ENCODE measurements at places on chromosomes 1 and 21. TPM values are rescaled to one million over a fixed set of nuclear protein-coding genes. Genes with fewer than 3 reads are reported as not detected.

C8B gene
- not detected for total RNA-seq

TFF1 gene
- 6.0 TPM for total RNA-seq

DNA sequence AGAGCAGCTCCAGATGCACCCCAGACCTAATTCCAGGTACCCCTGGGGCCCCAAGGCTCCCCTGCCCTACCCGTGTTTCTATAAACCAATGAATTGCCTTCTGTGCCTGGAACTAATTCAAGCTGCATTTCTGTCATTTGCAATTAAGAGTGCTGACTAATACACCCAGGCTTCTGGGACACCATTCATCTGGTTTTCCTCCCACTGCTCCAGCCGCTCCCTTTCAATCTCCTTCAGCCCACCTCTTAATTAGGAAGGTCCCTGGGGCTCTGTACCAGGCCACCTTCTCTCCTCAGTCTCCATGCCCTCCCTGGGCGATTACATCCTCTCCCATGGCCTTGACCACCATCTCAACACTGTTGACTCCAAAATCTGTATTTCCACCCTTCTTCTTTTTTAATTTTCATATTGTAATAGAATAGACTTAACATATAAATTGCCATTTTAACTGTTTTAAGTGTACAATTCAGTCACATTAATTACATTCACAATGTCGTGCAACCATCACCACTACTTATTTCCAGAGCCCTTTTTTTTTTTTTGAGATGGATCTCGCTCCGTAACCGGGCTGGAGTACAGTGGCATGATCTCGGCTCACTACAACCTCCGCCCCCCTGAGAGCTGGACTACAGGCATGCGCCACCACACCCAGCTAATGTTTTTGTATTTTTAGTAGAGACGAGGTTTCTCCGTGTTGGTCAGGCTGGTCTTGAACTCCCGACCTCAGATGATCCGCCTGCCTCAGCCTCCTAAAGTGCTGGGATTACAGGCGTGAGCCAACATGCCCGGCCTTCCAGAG is 9.2 kb upstream of the GJB3 start:
- no peak for DNase-seq

GRCh38 chr1:228740543-228741317 is 5.5 kb downstream of the RHOU start:
- DNase-seq, result no peak

DNA sequence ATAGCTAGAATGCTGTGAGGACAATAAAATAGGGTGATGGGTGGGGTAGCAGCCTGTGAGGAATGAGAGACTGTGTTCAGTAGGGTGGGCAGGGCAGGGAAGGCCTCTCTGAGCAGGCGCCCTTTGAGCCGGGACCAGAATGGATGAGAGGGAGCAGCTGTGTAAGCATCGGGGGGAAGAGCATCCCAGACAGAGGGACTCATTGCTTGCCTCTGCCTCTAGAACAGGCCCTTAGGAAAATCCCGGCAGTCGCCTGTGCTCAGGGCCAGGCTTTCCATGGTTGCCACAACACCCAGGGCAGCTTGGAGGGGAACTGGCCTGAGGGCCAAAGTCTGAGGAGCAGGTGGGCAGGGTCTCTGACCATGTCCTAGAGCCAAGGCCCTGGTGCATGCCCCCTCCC is 774 bp downstream of the SLC2A7 start:
- DNase-seq, result no peak

DNA sequence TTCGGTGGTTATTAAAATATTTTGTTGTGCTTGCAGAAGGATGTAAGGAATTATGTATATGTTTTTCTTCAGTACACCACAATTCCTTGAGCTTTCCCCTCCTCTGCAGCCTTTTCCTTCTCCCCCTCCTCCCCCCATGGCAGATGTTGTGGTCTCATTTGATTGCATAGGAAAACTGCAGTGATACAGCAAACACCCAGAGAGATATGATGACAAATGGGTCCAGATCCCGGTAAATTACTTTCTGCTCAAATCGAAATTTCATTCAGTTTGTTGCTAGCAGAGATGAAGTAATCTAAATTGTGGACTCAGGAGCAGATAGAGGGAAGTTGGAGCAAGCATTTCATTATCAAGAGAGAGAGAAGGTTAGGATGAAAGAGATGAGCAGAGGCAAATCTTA is 9.9 kb downstream of the LMO4 start:
- no peak for DNase-seq

DNA sequence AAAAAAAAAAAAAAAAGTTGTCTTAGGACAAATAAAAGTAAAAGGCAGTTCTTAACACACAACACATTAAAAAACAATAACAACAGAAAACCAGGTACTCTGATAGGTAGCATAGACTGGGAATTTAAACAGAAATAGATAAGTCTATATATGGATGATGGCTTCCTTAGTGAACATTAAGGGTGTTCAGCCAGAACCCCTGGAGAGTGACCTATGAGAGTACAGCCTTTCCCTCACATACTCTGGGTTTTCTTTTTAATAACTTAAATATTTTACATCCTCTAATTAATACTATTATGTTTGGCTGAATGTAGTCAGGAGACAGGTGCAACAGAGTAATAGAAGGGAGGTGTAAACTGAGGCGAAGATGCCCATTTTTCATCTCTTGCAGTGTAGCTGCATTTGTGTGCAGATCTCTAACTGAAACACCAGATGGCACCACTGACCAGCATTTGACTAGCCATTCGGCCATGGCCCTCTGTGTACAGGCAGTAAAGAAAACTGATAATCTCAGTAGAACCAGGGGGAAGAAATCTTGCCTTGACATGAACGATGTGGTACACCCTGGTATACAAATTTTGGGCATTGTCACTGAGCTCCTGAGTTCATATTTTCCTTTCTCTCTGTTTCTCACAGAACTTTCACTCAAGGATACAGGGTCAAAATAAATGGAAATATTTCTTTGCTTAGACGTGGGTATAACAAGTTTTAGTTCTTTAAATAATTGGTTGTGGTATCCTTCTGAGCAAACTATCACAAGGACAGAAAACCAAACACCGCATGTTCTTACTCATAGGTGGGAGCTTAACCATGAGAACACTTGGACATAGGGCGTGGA is 7.6 kb downstream of the TTF2 start:
- DNase-seq, result peak; percentile 48

KMO gene
- total RNA-seq, result 0.84 TPM

ZC3H12A gene
- 25.6 TPM for total RNA-seq

GRCh38 chr1:3429766-3430165 is 24.7 kb upstream of the ARHGEF16 start:
- peak; percentile 31 for DNase-seq

NR0B2 gene
- total RNA-seq, result 0.43 TPM

GRCh38 chr1:178232949-178233348 is 139.0 kb downstream of the RASAL2 start:
- DNase-seq, result no peak

- DNase-seq, result peak; percentile 61
Measured at GRCh38 chr1:159188375-159188788, 16.3 kb upstream of the ACKR1 start.

- DNase-seq, result no peak
Measured at GRCh38 chr1:244412176-244412575, 39.5 kb downstream of the ADSS2 start.

- DNase-seq, result no peak
Measured at GRCh38 chr1:12180903-12181302, 14.1 kb downstream of the TNFRSF1B start.

All from mucosa of descending colon (tissue), 3 donors.